ENCODE measurements at places on chromosomes 2 and 18.
A peak's percentile ranks its signal among the peaks of the same experiment; 100 is the strongest.

DNA sequence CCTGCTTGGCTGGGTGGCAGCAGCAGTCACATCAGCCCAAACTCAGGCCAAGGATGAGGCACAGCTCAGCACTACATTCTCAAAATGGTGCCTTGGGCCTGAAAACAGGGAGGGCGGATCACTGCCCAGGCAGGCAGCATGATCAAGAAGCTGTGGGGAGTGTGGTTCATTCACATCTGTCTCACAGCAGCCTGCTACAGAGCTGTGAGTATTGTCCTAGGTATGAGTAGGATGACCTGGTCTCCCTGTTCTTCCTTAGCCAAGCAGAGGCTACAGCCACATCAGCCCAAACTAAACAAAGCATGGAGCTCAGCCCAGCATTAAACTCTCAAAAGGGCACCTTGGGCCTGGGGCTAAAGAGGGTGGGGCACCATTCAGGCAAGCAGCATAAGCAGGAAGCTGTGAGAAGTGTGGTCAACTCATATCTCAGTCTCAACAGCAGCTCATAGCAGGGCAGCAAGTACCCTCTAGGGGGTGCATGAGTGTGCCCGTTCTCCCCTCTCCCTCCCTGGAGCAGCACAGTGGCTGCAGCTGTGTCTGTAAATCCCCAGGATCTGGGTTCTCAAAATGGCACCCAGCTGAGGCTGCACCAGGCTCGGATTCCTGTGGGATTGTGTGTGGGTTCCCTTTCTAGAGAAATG, 139.6 kb downstream of the TRABD2A start:
- DNase-seq = peak; percentile 32

DNA sequence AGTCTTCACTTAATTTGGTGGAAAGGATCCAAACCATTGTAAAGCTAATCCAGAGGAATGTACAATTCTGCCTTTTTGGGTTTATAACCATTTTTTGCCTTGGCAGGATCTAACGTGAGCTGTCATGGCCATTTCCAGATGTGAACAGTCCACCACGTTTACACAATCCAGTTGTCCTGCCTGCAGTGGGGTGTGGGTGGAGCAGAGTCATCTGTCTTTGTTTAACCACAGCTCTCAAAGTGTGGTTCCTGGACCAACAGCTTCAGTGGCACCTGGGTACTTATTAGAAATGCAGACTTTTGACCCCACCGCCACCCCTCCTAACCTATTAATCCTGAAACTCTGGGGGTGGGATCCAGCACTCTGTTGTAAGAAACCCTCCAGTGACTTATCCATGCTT, 35.9 kb downstream of the FHOD3 start:
- no peak for DNase-seq

- DNase-seq = peak; percentile 8
Observed at GRCh38 chr2:240511351-240512108, 46.3 kb downstream of the ANKMY1 start.

- DNase-seq = no peak
Observed at GRCh38 chr2:17592731-17593409, 52.4 kb downstream of the VSNL1 start.

DNA sequence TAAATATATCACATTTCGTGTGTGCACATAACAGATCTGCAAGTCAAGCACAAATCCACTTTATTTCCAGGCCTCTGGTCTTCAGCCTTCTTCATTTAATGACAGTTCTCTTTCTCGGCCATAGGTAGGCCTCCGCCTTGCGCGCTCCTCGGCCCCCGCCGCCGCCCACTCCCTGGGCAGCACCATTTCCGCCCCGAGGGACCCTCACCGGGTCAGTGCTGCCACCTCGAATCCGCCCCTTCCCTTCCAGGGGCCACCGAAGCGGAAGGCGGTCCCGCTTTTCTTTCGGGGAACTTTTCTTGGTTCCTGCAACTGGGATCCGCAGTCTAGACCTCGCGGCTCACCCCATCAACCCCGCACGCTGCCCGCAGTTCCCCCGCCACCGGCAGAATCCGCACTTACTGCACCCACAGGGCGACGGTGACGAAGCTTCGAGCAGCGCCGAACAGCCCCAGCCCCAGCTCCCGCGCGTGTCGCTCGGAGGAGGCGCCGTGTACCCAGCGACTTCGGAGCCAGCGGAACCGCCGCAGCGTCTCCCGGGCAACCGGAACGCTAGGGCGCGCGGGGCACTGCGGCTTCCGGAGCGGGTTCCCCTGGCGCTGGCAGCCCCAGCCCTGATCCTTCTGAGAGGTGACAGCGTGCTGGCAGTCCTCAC, at the start of gene CDKL4:
CDKL4 (minus strand) TSS at position 502 of the 655 bp plus-strand sequence.
- no peak for DNase-seq

- no peak for DNase-seq
Observed at GRCh38 chr2:235535423-235536130, 41.7 kb downstream of the AGAP1 start.

DNA sequence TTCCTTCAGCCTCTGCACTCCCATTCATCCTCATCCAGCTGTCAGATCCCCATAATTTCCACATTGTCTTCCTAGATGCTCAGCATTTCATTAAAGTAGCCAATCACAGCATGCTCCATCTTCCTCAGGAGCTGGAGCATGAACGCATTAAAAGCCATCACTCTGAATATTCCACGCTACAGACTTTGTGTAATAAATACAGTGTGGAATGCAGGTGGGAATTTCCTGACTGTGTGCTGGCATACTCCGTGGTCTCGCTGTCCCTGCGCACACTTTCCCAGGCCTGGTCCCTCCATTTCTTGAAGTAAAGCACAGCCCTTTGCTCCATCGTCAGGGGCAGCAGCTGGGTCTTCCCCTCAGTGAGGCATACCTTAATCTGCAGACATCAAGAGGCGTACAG, 123.7 kb upstream of the NCK2 start:
- DNase-seq = no peak

GRCh38 chr2:68715353-68716041, 19.1 kb upstream of the ARHGAP25 start:
- DNase-seq = peak; percentile 40

- no peak for DNase-seq
Observed at GRCh38 chr2:135055182-135055786, 3.2 kb downstream of the RAB3GAP1 start.

DNA sequence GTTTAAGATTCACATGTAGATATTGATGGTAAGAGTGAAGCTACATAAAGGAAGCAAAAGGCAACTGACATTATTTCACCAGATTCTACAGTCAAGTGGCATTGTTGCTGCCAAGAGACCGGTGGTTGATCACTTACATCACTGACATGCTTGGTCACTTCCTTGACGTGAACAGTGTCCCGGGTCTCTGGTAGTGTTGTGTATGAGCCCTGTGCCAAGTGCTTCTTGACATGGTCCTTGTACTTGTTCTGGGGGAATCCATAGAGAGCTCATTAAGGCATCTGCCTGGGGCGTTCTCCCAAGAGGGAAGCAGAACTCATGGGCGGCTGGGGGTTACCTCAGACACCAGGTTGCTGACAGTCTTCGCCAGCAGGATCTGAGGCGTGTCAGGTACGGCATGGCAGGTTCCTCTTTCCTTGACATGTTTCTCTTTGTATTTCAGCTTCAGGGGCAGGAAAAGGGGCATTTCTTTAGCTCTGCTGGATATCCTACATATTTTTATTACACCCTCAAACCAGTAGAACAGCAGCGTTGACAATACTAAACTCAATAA, 116.2 kb downstream of the RIF1 start:
- peak; percentile 8 for DNase-seq

- no peak for DNase-seq
Observed at GRCh38 chr2:135245071-135245470, 193.0 kb downstream of the RAB3GAP1 start.

DNA sequence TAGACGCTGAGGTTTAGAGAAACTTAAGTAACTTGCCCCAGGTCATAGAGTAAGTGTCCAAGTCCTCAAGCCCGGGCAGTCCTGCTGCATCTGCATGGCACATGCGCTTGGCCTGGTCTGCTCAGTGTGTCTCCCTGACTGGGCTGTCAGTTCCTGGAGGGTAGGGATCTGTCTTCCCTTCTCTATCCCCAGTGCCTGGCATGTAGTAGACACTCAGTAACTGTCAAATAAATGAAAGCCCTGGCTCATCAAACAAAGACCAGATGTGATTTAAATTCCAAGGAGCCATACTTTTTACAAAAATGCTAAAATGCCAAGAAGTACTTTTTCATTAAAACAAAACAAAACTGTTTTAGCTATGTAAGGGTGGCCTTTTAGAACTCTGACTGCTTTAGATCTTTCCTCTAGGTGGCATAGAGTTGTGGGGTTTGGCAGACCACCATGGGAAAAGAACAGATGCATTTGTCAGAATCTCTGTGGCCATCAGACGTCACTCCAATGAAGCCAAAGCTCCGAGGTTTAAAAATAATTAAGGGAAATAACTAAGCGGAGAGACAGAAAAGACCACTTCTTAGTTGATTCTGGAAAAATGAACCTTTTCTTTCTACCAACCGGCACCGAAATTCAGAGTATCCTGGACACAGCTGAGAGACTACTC, 34.0 kb downstream of the EPAS1 start:
- no peak for DNase-seq

GRCh38 chr2:50402654-50402960, 629.3 kb downstream of the NRXN1 start:
- DNase-seq = no peak

- no peak for DNase-seq
Observed at GRCh38 chr2:238486123-238486848, 59.6 kb downstream of the ASB1 start.

DNA sequence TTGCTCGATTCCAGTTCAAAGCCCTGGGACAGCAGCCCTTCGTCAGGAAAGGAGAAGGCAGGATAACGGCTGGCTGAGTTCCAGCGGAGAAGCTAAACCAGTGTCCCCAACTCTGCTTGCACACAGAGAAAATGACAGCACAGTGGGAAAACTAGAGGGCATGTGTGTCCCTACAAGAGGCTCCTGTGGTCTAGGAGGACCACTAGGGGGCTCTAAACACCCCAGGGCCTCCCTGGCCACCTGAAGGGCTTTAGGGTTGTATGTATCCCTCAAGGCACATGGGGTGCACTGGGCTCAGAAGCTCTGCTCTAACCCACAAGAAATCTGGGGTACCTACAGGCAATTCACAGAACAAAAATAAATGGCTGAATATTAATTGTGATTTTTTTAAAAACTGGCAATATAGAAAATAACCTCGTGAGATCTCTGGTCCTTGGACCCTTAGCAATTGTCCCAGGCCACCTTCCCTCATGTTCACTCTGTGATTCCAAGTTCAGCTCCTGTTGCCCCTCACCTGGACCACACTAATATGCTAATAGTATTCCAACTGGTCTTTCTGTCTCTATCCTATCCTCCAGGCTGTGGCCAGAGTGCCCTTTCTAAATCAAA, 17.5 kb downstream of the STAT1 start:
- peak; percentile 40 for DNase-seq

- no peak for DNase-seq
Observed at GRCh38 chr2:222606306-222606705, 49.6 kb downstream of the FARSB start.

DNA sequence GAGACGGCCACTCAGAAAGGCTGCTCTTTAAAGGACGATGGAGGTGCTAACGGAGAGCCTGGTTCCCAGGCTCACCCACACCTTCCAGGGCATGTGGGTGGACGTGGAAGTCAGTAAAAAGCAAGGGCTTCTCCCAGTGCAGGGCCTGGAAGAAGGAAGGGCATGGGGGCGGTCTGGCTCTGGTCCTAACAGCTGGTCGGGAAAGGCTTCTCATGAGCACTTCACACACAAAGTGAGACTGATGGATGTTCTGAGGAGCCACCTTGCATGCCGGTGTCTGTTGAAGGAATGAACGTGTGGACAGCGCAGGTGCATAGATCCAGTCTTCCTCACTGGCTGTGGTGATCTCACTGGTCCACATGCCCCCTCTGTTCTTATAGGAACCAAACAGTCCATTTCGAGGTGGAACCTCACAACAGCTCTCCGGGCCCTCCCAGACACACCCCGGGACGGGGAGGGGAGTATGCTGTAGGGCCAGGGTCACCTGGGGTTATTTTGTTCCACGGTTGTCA, 90.6 kb upstream of the UXS1 start:
- DNase-seq = no peak

- peak; percentile 44 for DNase-seq
Observed at GRCh38 chr2:238554468-238555315, 128.0 kb downstream of the ASB1 start.
